ENCODE measurements at places on chromosomes 11 and 22.

GRCh38 chr11:43837879-43838278 lies 42.8 kb upstream of the ALKBH3 start:
- no peak for DNase-seq
- H3K4me1 ChIP-seq, result no peaks in the 10 kb centered on the region
- H3K36me3 ChIP-seq, result no peaks in the 10 kb centered on the region
- H3K27me3 ChIP-seq, result no peaks in the 10 kb centered on the region
- H3K27ac ChIP-seq, result no peak overlapping the region

- H3K27me3 ChIP-seq, result no peaks in the 10 kb centered on the region
- DNase-seq, result no peak
- H3K36me3 ChIP-seq, result no peaks in the 10 kb centered on the region
- peak overlapping the region; percentile 90 for H3K27ac ChIP-seq
These were observed 37.5 kb upstream of the LINC01488 start for GRCh38 chr11:69443968-69444364.

DNA sequence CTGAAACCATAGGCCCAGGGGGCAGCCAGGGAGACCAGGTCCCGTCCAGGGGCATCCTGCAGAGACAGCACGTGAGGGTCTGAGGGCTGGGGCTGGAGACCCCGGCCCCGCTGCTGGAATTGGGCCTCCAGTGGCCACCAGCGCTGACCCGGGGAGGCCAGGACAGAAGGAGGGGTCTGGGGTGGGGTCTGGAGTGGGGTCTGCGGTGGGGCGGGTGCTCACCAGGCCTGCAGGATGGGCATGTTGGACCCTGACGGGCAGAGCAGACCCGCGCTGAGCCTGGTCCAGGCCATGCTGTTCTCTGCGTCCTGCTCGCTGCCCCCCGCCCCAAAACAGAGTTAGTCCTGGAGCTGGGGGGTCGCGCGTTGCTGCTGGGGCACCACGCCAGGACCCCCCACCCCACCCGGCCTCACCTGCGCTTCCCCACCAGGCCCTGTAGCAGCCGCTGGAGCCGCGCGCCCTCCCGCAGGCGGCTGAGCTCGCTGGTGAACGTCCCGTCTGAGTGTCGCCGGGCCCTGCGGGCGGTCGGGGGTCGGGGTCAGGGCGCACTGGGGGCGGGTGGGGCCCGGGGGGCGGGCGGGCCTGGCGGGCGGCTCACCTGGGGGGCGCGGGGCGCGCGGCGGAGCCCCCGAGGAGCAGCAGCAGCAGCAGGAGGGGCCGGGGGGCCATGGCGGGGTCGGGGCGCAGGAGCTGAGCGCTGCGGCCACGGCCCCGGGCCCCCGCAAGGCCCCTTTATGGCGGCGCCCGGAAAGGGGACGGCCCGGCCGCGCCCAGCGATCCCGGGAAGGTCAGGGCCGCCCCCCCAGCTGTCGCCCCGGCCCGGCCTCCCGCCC lies at the start of gene SCT:
SCT (minus strand) TSS at position 707 of the 833 bp plus-strand sequence; CDS start at position 669, 38 bp downstream.
- no peak within 1 kb of the TSS for H3K4me3 ChIP-seq
- DNase-seq, result no peak
- no peaks in the 10 kb centered on the region for H3K36me3 ChIP-seq
- H3K27ac ChIP-seq, result no peak within 1 kb of the TSS
- no peaks in the 10 kb centered on the region for H3K27me3 ChIP-seq
- H3K4me1 ChIP-seq, result peaks cover 11% of the 10 kb centered on the region

GRCh38 chr11:38272376-38272775 lies 1674.3 kb upstream of the RAG2 start:
- no peaks in the 10 kb centered on the region for H3K36me3 ChIP-seq
- no peak for DNase-seq
- H3K4me1 ChIP-seq, result no peaks in the 10 kb centered on the region
- no peak overlapping the region for H3K27ac ChIP-seq
- no peaks in the 10 kb centered on the region for H3K27me3 ChIP-seq
- H3K4me3 ChIP-seq, result no peak overlapping the region

DNA sequence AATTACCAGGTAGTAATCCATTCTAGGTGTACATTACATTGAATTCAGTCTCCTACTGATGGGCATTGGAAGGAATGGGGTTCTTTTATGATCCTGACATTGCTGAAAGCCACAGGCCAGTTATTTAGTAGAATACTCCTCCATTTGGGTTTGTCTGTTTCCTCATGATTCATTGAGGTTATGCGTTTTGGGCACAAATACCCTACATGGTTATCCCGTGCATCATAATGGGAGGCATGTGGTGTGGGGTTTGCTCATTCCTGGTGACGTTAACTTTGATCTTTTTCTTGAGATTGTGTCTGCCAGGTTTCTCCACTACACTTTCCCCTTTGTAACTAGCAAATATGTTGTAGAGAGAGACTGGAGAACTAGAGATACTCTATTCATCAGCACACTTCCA lies 5.5 kb downstream of the FOLR3 start:
- H3K4me1 ChIP-seq, result no peaks in the 10 kb centered on the region
- DNase-seq, result no peak
- H3K4me3 ChIP-seq, result no peak overlapping the region
- H3K27ac ChIP-seq, result no peak overlapping the region
- H3K27me3 ChIP-seq, result peaks cover 4% of the 10 kb centered on the region

DNA sequence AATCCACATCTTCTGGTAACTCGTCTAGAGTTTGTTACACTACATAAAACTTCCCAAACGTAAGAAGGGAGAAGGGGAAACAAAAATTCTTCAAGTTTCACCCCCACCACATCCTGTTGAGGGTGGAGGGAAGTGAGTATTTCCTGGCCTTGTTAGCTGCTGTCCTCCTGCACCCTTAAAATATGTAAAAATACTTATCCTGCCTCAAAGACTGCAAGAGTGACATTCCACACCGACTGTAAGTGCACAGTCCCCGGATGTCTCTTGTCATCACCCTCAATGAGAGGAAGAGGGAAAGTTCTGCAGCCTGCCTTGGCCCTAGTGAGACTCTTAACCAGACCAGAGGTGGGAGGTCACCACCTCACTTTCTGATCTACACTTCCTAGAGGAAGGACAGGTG lies 3.3 kb downstream of the TMEM121B start:
- H3K36me3 ChIP-seq, result no peaks in the 10 kb centered on the region
- H3K4me1 ChIP-seq, result no peaks in the 10 kb centered on the region
- H3K4me3 ChIP-seq, result no peak overlapping the region
- DNase-seq, result no peak
- no peaks in the 10 kb centered on the region for H3K27me3 ChIP-seq
- H3K27ac ChIP-seq, result no peak overlapping the region
